Activated T-helper 1 cell treated with anti-CD3 and anti-CD28 coated beads, Interleukin-2, amount 50 U/mL, for 16 hours (primary cell): ENCODE measurements at places on chromosomes 7 and 10.

GRCh38 chr10:102451105-102451969 lies at the start of gene C10orf95:
Gene C10orf95 (minus strand): TSS chr10:102451543. CDS start chr10:102451093, 450 bp downstream.
- no peak for DNase-seq

DNA sequence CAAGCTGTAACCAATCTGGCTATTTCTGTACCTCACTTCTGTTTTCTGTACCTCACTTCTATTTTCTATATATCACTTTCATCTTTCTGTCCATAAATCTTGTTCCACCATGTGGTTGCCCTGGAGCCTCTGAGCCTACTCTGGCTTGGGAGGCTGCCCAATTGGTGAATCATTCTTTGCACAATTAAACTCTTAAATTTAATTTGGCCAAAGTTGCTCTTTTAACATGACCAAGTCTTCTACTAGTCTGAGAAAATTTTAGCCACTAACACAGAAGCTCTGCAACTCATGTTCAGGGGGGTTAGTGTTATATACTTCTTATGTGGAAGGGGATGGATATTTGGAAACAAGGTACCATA lies 503.5 kb downstream of the KIF20B start:
- no peak for DNase-seq

DNA sequence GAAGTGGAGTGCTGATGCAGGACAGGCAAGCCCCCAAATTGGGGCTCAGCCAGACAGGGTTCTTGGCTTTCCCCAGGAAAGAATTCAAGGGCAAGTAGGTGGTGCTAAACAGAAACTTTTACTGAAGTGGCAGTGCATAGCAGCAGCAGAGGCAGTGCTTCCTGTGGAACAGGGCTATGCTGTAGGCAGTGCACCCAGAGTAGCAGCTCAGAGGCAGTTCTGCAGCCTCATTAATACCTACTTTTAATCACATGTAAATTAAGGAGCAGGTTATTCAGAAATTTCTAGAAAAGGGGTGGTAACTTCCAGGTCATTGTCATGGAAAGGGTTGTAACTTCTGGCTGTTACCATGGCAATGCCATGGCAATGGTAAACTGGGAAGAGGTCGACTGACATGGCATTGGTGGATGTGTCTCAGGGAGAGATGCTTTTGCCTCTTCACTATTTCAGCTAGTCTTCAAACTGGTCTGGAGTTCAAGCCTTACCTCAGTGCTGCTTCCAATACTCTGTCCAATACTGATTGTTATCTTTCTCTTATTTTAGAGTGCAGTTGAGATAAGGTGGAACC lies 29.2 kb downstream of the PRSS58 start:
- DNase-seq, result no peak

- no peak for DNase-seq
Measured at GRCh38 chr7:113652501-113652900, 266.3 kb downstream of the PPP1R3A start.

GRCh38 chr10:75461672-75462649 lies 30.5 kb downstream of the LRMDA start:
- DNase-seq, result no peak

DNA sequence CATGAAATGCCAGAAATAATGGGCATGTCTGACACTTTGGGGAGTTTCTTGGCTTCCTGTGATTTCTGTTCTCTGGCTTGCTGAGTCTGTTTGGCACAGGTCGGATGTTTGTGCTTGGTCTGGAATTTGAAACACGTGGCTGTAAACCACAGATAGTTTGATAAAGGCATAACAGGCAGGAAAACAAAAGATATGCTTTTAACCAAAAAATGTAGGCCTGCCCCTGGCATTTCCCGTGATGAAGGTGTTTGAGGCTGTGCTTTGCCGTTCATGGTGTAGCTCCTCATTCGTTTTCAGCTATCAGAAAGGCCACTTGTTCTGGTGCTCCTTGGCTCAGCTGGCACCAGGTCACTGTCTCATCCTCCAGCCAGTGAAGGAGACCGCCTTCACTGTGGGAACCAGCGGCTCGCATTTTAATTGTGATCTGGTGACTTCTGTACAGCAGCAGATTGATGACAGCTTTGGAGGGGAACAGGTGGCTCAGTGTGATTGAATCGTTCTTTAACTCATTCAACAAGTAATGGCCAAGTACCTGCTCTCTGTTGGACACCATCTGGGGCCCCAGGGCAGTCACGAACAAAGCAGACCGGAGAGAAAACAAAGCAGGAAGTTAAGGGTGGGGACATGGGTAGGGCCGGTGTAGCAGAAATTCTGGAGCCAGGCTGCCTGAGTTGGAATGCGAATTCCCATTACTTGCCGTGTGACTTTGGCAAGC lies 111.5 kb downstream of the CCNY start:
- DNase-seq, result no peak

DNA sequence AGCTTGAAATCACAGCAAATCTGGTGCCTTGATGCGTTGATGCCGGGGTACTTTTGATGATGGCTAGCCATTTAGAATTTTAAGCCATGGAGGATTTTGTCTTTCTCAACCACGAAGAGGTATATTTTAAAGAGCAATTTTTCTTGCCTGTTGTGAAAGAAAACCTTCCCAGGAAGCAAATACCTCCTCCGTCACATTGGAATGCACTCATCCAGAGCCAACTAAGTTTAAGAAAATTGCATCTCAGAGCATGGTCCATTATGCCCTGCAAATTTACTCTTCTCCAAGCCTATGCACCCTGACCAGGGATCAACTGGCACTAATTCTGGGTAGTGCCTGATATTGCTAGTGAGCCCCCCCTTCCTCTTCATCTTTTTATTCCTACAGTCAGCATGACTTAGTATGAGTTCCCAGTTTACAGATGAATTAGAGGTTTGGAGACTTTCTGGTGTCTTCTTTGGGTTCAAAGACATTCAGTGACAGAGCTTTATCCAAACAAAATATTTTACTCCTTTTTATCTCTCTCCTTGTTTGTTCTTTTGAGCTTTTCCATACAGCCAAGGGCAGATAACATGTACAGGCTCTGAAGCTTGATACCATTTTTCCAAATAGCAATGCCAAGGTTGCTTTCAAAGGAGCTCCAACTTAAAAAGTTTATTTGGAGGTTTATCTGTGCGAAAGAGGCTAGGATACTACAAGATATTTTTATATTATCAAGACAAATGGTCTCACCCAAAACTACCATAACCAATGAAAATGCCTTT lies 56.6 kb upstream of the ANK3 start:
- DNase-seq, result no peak

- no peak for DNase-seq
Measured at GRCh38 chr7:106112972-106113421, 885 bp upstream of the SYPL1 start.

DNA sequence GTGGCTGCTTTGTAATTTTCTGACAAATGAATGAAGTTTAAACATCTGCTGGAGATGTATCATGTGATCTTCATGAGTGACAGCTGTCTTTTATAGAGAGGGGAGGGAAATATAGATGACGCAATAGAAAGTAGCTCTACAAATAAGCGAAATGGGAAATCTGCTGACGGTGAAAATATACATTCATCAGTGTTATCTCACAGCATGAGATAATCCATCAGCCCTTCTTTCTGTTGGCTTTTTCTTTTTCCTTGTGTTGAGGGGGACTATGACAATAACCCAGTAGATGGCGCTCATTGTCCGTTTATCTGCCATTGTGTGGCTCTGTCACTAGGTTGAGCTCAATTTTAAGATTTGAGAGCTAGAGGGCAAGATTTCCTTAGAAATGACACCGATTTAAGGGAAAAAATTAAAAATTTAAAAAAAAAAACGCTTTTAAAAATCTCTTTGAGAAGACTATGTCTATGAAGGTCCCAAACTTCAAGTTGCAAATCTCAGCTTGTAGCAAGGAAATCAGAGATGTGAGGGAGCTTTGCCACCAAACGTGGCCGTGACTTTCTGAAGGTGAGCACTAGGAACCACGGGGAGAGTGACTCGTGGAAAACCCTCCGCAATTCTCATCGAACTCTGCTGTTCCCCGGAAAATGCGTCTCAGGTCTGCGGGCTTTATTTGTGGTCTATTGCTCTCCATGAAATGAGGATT lies 114.6 kb upstream of the SFMBT2 start:
- DNase-seq, result peak; percentile 18

DNA sequence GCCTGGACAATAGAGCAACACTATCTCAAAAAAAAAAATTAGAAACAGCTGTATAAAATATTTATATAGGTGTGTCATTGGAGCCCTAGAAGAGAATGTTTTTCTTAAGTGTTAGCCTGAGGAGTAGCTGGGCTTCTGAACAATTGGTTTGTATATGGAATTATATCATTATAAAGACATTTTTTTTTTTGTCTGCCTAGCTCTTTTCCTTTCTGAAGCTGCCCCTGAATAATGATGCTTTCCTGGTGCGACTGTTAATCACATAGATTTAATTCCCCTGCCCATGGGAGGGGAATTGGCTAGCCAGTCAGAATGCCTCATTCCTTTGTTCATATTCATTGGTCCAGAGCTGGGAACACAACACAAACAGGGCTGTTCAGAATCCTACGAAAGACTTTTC lies 13.9 kb upstream of the ABCC2 start:
- no peak for DNase-seq

DNA sequence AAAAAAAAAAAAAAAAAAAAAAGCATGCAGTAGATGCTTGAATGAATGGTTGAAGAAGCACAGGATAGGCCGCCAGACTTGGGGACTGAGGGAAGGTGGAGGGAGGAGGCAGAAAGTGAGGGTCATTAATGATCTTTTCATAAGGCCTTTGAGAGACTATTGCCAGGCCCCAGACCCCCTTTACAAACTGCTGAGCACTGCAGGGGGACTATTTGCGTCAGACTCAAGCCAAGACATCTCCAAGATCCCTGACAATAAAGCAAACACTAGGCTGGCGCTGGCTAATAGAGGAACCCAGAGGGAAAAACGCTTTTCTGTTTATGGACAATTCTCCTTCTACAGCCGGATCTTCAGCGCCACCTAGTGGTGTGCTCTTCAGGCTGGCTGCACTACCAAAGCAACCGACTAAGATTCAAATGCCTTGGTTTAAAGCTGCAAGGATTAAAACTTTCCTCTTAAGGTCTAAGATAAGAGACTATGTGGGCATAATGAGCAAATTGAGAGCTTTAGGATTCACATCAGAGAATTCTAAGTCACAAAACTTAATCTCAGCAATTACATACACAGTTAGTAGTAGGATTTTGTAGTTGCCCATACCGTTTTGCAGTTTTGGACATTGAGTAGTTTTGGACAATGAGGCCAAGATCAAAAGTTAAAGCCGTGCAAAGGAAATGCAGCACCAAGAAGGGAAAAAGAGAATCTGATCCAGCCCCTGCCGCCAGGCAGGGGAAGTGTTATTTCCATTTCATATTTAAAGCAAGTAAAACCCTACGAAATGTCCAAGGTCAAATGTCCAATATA lies 17.9 kb upstream of the AGK start:
- DNase-seq, result peak; percentile 26

DNA sequence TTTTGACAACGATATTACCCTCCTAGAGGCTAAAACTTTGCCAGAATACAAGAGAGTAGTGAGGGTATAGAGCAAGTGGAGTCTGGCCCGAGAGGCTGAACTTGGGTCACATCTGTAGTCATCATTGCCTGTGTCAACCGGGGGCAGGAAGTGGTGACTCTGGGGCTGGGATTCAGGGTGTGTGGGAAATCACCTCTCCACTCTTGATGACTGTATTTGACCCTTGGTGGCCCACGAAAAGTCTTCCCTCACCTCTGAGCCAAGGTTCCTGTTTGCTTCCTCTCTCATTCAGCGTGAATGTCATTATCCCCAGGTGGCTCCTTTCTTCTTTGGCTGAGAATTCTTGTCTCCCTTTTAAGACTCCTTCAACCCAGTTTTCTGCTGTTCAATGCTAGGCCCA lies 240.4 kb downstream of the ABCA13 start:
- no peak for DNase-seq

DNA sequence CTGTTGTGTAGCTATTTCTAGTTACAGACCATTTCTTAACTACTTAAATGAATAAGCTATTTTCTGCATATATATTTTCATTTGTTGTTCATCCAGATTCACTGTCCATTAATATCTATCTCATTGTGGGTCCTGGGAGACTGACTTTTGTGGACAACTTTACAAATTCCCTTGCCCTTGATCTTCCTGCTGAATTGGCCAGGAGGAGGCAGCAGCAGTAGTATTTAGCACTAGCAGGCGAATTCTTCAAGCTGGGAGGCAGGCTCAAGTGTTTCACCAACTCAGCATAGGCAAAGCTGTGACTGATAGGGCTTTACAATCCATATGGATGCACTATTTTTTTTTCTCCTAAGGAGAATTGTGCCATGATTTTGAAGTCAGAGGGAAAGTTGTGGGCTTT lies 461.0 kb upstream of the NRG3 start:
- no peak for DNase-seq

DNA sequence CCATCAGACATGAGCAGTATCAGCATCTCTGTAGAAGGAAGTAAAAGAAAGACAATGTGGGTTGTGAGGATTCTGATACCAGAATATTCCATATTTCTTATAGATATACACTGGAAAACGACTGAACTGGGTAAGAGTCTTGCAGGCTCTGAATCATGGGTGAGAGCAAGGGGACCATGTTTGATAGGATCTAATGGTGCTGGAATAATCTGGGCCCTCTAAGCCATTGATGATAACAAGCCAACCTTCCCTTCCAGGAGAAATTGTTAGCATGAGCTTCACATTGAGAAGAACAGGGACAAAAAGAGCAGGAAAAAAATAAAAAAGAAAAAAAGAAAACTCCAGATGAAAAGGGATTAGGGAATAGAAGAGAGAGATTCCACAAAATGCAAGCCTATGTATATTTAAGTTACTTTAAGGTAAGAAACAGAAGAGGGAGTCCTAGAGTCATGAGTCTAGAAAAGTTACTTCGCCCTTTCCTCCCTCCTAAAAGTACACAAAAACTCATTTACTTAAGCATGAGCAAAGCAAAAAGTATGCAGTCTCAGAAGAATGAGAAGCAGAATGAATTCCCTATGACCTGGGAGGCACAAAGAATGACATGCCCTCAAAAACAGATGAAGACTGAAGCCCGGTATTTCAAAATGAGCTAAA lies 181.9 kb downstream of the TMEM26 start:
- DNase-seq, result no peak

DNA sequence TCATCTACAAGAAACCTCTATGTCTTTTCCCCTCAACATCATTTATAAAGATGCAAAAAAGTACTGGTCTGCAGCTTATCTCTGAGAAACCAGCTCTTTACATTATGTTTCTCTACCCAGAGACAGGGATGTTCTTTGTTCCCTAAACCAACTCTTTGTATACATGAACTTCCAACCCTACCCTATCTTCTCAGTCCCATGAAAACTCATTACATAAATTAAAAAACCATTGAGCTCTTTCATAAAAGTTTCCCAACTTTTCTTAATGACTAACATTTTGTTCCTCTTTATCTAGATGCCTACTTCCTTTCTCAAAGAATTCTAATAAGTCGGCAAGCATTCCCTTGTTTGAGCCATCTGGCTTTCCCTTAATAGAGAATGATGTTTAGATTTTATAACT lies 192.8 kb upstream of the AGK start:
- no peak for DNase-seq

GRCh38 chr10:119197921-119198320 lies 9.4 kb upstream of the GRK5 start:
- no peak for DNase-seq

DNA sequence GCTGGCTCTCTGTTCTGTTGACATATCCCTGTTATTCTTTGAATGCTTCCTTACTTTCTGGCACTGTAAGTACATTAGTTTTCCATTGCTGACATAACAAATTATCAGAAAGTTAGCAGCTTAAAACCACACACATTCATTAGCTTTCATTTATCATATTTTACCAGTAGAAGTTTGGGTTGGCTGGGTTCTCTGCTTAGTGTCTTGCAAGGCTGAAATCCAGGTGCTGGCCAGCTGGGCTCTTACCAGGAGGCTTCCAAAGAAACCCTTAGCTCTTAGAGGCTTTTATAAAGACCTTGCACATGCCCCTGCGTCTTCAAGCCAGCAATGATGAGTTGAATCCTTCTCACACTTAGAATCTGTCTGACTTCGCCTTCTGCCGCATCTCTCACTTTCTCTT lies 160.6 kb downstream of the MLLT10 start:
- DNase-seq, result no peak

- no peak for DNase-seq
Measured at GRCh38 chr7:5183155-5183554, 6.9 kb upstream of the WIPI2 start.
